ENCODE measurements at places on chromosomes 6 and 20.

- no peak for DNase-seq
Observed at GRCh38 chr6:157539421-157539822, 158.4 kb downstream of the ZDHHC14 start.

GRCh38 chr6:38021029-38021428, 201.5 kb downstream of the ZFAND3 start:
- DNase-seq, result no peak

DNA sequence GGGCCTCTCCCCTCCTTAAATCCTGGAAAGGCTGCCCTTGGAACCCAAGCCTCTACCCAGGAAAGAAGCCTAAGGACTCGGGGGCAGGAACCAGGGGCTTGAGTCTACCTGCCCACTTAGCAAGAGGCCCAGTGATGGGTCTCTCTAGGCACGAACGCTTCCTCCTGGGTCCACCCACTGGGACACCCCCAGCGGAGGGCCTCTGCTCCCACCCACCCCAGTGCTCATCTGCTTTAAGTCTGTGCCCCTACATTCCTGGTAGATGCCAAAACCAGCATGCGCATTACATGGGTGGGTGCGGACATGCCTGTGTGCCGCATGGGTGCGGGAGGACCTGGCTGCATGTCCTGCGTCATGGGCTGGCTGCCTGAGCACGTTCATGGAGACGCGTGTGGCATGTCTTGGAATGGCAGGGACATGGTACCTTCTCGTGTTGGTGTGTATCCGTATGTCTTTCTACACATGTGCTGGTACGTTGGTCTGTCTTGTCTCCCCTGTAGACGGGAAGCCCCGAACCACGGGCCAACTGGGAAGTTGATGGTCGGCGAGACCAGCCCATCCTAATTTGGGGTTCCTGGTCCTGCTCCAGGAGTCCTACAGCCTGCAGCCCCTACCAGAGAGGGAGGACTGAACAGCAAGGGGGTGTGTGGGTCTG, 29.3 kb downstream of the SNPH start:
- DNase-seq, result peak; percentile 68

- no peak for DNase-seq
Observed at GRCh38 chr20:10318291-10319024, 99.8 kb downstream of the SNAP25 start.

GRCh38 chr20:50625986-50626677, 65.2 kb downstream of the RIPOR3 start:
- no peak for DNase-seq

GRCh38 chr6:124441450-124441849, 520.8 kb upstream of the RNF217 start:
- DNase-seq, result no peak

DNA sequence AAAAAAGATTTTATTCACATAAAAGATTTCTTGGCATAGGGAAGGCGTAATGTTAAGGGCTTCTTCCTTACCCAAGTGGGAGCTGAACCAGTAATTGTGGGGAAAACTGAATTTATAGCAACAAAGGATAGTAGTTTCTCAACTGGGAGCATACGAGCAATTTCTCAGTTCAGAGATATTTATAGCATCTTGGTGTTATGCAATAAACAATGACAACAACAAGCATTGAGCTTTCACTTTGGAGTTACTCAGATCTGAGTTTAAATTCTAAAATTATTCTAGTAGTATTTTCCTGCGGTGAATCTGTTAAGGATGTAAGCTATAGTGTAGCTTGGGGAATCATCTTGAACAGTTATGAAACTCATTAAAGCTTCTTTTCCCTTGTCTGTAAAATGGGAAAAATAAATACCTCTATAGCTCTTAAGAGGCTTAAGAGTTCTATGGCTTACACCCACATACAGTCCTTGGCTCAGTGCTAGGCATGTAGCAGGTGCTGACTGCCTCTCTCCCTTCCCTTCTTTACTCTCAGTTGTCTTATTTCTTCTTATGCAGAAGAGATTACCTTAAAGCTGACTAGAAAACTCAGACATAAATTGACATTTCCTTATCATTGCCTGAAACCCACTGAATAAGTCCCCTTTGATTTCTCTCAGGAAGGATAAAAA, 58.8 kb downstream of the SAMD5 start:
- no peak for DNase-seq

- DNase-seq, result no peak
Observed at GRCh38 chr6:107793191-107793590, 30.9 kb downstream of the SCML4 start.

DNA sequence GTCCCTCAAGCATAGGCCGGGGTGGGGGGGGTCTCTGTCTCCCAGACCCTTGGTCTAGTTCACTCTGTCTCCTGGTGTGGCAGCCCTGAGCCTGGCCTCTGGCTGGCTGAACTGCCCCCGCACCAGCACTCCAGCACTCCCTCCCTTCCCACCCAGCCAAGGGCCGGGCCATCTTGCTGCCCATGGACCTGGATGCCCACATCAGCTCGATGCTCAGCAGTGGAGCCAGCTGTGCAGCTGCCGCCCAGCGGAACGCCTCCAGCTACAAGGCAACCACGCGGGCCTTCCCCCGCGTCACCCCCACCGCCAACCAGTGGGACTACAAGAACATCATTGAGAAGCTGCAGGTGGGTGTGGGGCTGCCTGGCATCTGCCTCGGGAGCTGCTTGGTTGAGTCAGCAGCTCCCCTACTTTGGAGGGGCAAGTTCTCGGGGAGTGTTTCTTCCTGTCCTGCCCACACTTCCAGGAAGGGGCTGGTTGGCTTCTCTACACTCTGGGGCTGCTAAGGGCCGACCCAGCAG, 28.4 kb downstream of the UQCC2 start:
- no peak for DNase-seq

DNA sequence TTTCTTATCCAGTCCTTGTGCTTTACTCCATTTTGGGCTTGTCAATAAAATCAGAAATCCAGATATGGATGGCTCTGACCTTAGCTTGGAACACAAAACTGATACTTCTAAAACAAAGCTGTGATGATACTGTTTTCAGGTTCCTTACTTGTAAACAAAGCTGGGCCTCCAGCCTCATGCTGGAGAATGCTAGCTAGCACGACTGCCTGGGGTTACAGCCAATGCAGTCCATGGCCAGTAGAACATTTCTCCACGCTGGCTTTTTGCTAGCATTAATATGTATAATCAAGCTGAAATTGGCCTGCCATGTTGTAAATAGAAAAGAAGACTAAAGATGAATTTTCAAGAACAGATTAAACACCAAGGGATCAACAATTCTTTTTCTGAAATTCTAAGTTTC, 63.9 kb downstream of the MTHFD1L start:
- no peak for DNase-seq

GRCh38 chr6:151012321-151013294, 147.1 kb downstream of the MTHFD1L start:
- no peak for DNase-seq

- no peak for DNase-seq
Observed at GRCh38 chr6:166640342-166641043, 13.4 kb upstream of the RPS6KA2 start.

GRCh38 chr20:11431621-11432020, 486.1 kb upstream of the BTBD3 start:
- DNase-seq, result no peak

DNA sequence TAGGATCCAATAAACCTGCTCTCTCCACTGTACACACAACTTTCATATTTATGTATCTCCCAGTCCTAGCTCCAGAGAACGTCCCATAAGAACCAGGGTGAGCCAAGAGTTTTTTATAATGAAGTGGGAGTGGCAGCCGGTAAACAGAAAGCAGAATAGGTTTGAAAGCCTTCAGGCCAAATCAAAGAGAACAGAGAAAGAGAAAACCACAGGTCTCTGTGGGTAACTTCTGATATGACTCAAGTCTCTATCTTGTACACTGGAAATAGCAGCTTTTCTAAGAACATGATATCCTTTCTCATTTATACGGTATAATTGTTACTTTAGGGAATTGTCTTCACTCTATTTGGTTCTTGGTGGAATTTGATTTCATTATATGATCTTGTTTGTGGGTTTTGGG, 273.6 kb downstream of the PACRG start:
- DNase-seq, result no peak

- DNase-seq, result no peak
Observed at GRCh38 chr6:53028467-53028866, 33.4 kb upstream of the GSTA4 start.

- no peak for DNase-seq
Observed at GRCh38 chr6:111894272-111894671, 21.0 kb upstream of the FYN start.

All from posterior vena cava (tissue), 2 donors.